ENCODE measurements at places on chromosomes 7 and 10.

DNA sequence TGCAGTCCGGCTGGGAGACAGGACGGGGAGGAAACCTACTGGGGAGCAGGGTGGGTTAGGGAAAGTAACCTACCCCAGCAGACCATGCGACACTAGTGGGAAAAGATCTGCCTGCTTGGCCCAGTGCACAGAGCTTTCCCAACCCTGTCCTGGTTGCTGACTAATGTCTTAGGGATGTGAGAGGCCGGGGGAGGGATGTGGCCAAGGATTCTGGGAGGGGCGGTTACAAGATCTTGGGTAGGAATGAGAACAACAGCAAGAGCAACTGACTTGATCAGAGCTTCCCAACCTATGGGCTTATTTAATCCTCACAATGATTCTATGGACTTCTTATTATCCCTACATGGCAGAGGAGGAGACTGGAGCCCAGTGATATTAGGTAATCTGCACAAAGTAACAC lies 24.0 kb upstream of the EIF5AL1 start:
- DNase-seq = peak; percentile 34

DNA sequence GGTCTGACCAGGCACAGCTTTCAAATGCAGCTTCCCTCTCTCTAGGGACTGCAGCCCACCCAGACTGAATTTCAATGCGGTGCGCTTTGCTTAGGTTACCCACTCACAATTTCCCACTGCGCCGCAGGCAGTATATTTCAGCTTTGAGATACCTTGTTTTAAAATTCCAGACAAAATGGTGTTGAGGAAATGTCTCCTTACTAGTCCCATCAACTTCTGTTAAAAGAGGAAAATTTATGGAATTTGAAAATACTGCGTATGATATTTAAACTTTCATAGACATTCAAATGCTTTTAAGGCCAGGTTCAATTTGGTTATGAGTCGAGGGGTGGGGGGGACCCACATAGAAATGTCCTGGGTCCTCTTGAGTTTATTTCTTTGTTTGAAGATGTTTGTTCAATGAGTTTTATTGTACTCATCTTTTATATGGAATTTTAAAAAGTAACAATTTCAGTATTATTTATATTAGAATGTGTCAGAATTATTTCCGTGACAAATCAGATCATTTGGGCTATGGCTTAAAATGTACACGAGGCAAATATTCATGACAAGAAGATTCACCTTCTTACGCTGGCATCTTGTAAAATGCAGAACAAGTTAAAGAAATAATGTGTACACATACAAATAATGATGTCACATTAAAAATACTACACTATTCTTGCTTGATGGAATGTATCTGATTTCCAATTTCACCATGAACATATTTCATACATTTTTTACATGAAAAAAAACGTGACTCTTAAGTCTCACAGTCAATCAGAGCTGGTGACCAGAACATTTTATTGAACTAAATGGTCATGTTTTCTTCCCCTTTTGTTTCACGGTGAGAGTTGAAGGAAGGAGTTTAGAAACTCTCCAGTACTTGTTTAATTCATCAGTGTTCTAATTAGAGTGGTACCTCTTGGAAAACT lies 1.3 kb downstream of the IKZF1 start:
- no peak for DNase-seq

- DNase-seq = no peak
These were observed 12.1 kb downstream of the HTR7 start for GRCh38 chr10:90845726-90846125.

GRCh38 chr10:63083904-63084689 lies 49.0 kb upstream of the NRBF2 start:
- peak; percentile 16 for DNase-seq

DNA sequence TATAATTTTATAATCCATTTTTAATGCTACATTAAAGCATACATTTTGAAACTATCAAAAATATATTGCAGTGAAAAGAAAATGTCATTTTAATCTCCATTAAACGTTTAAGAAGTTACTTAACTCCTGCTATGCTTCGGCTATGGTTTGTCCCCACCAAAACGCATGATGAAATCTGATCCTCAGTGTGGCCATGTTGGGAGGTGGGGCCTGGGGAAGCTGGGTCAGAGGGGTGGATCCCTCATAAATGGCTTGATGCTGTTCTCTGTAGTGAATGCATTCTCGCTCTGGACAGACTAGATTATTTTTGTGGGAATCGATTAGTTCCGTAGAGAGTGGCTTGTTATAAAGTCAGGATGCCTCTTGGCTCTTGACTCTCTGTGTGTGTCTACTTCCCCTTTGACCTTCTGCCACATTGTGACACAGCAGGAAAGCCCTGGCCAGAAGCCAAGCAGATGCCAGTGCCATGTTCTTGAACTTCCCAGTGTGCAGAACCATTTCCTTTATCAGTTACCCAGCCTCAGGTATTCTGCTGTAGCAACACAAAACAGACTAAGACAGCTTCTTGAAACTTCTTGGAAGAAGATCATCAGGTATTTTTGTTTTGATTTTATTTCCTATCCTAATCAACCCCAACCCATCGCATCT lies 77.8 kb downstream of the TCERG1L start:
- DNase-seq = no peak

DNA sequence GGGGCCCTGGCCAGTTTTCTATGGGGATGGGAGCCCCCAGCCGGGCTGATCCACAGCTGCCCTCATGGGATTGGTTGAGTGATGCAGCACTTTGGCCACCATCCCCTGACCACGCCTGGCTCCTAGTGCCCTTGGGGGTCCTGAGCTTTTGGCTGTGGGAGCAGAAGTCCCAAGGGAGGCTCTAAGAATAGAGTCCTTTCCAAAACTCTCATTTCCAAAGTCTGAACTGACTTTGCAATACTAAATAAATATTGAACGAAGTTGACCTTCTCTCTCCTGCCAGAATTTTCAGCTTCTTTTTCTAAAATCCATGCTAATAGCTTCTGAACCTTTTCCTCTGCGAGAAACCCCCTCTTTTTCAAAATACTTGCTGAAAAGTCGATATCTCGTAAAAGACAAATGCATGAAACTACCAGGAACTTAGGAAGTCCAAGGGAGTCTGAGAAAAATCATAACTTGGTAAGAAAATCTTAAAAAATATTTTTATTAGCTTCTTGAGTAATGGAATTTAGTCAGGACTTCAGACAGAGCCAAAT lies 62.7 kb upstream of the IGFBP3 start:
- DNase-seq = no peak

- no peak for DNase-seq
These were observed 78.7 kb upstream of the AGBL3 start for GRCh38 chr7:134907639-134908038.

DNA sequence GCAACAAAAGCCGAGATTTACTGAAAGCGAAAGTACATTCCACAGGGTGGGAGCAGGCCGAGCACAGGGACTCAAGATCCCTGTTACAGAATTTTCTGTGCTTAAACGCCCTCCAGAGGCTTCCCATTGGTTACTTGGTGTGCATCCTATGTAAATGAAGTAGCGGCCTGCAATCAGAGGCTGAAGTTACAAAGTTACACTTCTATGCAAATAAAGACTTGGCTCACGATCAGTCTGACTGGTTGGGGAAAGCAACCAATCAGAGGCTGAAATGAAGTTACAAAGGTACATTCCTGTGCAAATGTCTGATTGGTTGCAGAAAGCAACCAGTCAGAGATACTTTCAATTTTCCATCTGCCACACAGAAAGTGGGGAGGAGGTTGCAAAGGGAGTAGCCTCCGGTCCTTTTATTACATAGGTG lies 4.1 kb downstream of the ACBD7 start:
- peak; percentile 99 for DNase-seq

DNA sequence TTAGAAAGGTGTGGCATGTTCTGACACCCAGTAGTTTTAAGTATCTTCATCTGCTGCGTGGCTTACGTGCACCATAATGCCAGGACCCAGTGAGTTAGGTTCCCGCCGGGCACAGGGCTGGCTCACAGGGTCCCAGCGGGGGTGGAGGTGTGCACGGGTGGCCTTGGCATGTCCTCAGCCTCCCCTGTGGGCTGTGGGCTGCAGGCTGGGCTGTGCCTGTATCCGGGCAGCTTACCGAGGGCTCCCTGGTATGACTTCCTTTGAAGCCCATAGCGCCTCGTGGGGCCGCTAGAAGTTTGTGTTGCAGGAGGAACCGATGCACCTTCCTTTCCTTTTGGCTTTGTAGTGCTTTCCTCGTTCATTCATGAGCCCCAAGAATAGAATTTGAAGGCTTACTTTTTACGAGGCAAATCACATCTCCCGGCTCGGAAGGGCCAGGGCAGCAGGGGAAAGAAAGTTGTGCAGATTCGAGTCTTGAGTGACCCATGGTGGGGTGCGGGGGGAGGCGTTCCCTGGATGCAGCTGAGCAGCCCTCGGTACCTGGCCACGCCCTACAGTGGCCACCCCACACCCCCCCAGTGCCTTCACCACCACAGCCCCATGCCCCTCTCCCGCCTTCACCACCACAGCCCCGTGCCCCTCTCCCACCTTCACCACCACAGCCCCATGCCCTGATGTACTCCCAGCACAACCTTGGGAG lies 113.2 kb downstream of the WDR37 start:
- no peak for DNase-seq

- no peak for DNase-seq
These were observed 46.9 kb upstream of the GDF10 start for GRCh38 chr10:47253030-47253637.

- DNase-seq = no peak
These were observed 4.5 kb downstream of the FAM180A start for GRCh38 chr7:135743907-135744731.

DNA sequence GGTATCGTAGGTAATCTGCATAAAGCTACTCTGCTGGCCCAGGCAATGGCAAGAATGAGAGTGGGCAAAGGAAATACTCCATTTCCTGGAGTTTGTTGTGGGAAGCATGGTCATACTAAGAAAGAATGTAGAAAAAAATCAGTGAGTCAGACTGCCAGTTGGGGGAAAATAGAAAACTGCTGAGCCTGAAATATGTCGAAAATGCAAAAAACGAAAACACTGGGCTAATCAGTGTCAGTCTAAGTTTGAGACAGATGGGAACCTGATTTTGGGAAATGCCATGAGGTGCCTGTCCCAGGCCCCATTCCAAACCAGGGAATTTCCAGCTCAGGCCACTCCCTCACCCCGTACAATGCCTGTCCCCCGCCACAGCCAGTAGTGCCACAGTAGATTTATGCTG lies 150.0 kb downstream of the ZNF33B start:
- DNase-seq = no peak

GRCh38 chr10:112565434-112566053 lies 118.5 kb downstream of the VTI1A start:
- no peak for DNase-seq

DNA sequence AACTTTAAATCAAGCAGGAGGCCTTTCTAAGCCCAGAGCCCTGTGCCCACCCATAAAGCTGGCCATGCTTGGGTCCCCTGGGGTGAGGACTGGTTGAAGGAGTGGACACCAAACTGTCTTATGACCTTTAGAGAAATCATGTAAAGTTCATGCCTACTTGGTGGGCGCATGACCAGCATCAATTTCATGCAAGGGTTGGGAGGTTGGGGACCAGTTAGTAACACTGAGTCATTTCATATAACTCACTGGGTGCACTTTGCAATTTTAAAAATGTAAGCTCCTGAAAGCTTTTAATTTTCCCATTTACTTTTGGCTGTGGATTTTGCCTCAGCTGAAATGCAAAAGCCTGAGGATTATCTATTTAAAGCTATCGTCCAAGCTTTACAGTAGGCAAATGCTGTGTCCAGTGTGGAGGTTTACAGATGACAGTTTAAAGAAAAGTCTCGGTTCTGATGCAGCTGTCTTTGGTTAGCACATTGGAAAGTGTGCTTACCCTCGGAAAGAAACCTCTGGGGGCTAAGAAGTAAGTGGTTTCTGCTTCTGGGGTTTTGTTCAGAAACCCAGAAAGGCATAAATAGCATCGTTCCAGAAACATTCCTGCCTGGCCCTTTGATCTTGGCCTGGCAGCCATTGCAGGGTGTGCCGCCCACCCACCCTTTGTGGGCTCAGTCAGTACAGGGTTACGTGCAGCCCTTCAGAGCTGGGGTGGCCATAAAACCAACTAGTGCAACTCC lies 48.8 kb upstream of the CHST15 start:
- DNase-seq = no peak

DNA sequence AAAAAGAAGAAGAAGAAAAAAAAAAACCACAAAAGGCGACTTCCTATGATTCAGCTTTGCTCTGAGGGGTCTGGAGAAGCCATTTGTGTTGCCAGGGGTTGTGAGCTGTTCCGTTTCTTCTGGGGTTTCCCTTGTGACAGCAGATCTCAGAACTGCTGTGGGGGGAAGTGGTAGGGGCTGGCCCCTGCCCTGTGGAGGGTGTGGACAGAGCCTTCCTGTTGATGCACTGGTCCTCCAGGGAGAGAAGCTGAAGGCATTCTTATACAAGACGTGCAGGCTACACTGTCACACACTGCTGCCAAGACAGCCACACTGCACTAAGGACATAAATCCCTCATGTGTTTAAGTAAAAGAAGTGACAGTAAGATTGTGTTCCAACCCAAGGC lies 17.3 kb upstream of the CSGALNACT2 start:
- no peak for DNase-seq

DNA sequence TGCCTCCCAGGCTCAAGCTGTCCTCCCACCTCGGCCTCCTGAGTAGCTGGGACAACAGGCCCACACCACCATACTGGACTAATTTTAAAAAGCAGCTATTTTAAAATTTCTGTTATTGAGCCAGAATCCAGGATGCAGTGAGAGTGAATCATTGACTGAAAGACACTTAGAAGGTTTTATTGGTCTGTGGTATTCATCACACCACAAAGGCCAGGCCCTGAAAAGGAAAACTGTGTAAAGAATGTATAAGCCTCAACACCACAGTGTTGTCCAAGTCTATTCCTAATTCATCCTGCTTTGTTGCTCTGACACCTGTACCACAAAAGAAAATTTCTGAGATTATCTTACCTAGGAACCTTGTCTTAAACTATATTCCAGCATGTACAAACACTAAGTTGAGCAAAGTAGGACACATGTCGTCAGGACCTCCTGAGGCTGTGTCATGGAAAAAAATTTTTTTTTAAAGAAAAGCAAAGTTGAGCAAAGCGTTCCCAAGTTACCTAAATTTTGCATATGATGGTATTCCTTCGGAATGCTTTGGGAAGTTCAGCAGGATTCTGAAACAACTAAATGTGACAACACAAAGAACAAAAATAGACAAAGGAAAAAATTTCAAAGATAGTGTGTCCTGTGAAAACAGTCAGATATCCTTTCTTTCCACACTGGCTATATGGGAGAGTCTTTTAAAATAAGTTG lies 129.6 kb upstream of the MKLN1 start:
- DNase-seq = no peak

GRCh38 chr7:15503603-15504290 lies 58.1 kb downstream of the AGMO start:
- no peak for DNase-seq

- DNase-seq = no peak
These were observed 1.0 kb downstream of the GNB2 start for GRCh38 chr7:100674411-100675104.

GRCh38 chr7:110119883-110120581 lies 970.9 kb upstream of the LRRN3 start:
- DNase-seq = no peak

DNA sequence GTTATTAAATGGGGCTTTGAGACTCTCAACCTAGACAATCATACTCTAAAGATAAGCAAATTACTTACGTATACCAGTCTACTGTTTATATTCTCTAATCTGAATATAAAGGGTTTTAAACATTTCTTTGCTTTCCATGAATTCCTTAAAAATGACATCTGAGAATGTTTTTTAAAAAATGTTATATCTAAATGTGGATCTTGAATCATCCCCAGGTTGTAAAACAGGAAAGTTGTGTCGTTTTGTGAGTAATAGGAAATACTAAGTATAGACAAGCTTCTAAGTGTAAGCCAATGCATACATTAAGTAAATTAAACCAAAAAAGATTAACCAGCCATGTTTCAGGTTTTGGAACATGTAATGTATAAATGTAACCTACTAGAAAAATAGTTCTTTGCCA lies 26.8 kb downstream of the ADD3 start:
- no peak for DNase-seq

- DNase-seq = no peak
These were observed 40.3 kb upstream of the TNPO3 start for GRCh38 chr7:129095258-129095657.
